ENCODE measurements at places on chromosomes 5 and 9.

- no peak for DNase-seq
Measured at GRCh38 chr5:137666901-137667300, 69.0 kb downstream of the KLHL3 start.

- DNase-seq = peak; percentile 12
Measured at GRCh38 chr5:55708732-55709131, 3.4 kb downstream of the SLC38A9 start.

DNA sequence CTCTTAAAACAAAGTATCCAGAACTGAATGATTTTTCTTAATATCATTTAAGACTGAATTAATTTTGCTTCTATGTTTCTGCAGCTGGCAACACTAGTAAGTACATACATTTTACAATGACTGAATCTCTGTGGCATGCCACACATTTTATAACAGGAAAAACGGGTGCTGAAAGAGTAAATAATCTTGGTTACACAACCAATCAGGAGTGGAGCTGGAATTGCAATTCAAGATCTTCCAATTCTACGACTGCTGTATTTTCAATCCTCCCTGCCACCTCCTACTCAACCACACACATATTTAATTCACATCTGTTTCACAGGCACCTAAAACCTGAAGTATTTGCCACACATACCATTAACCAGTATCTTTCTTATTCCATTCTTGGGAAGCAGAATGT lies 52.7 kb upstream of the NR5A1 start:
- DNase-seq = peak; percentile 79

- no peak for DNase-seq
Measured at GRCh38 chr9:107940616-107941595, 451.3 kb upstream of the KLF4 start.

DNA sequence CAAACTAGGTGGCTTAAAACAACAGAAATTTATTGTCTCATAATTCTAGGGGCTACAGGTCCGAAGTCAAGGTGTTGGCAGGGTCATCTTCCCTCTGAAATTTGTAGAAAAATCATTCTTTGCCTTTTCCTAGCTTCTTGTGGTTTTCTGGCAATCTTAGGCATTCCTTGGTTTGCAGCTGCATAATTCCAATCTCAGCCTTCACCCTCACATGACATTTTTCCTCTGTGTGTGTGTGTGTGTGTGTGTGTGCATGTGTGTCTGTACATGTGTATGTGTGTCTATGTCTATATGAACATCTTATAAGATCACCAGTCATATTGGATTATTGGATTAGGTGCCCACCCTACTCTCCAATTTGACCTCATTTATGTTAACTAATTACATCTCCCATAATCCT lies 330.6 kb downstream of the CHSY3 start:
- no peak for DNase-seq

DNA sequence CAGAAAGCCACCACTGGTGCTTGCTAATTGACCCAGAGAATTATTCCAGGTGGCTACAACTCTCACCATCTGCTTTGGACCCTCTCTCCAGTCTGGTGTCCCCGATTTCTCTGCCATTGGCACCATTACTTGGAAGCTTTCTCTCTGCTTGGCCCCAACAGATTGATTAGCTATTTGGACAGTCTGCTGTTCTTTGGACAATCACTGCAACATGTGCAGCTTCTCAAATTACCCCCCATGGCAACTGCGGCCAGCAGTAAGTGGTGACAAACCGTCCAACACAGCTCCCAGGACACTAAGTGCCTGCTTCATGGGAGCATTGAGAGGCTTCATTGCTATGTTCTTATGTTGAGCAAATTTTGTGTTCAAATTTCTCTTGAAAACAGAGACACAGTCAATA lies 309.8 kb downstream of the TAF11L14 start:
- no peak for DNase-seq

DNA sequence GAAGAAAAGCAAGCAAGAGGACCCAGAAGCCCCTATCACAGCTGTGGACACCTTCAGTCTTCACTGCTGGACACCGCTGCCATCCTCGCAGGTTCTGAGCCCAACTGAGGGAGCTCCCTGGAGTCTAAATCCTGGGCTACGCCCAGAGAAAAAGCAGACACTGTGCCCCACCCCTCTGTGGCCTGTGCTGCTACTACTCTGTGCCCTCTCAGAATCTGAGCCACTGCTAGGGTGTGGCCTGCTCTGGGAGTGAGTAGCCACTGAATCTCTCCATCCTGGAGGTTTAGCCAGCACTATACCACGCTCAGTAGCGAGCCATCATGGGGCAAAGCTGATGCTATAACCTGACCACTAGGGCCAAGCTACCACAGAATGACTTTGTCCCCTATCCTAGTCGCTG lies 338.2 kb downstream of the NPR3 start:
- peak; percentile 48 for DNase-seq

GRCh38 chr9:118271936-118272335 lies 567.7 kb downstream of the TLR4 start:
- DNase-seq = no peak

GRCh38 chr9:13942695-13943094 lies 371.2 kb downstream of the NFIB start:
- peak; percentile 91 for DNase-seq

- no peak for DNase-seq
Measured at GRCh38 chr5:68795190-68795589, 298.6 kb upstream of the SLC30A5 start.

- DNase-seq = no peak
Measured at GRCh38 chr5:159497221-159497620, 166.9 kb upstream of the IL12B start.

DNA sequence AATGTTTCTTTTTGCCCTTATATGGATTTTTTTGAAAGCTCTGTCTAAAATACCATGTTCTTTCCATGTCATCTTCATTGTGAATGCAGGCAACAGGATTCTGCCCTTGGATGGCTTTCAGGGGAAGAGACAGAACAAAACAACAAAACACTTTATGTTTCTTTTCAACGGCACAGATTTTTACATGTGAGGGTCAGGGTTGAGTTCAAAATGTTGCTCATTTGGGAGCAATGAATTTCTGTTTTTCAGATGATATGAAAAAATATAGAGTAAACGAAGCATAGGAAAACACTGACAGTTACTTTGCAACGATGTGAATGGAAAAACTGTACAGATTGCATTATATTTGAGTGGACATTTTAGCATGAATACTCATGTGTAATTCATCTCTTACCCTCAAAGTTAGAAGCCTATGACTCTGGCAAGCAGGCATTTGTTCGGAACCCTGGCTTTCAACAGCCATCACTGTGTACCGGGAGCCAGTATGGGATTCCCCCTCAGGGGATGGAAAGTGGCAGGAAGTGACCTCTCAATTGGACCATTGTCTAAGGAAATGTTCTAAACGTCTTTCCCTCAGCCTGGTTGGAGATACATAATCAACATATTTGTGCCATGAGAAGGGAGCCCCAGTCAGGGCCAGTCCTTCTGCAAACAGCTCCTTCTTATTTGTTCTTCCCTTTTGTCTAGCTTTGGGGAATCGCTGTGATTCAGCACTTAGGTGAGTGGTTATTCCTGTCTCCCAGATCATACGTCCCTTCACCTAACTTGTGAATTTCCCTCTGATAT lies 153.9 kb upstream of the MEF2C start:
- DNase-seq = peak; percentile 64

GRCh38 chr9:134056483-134057306 lies 11.1 kb downstream of the BRD3 start:
- no peak for DNase-seq

DNA sequence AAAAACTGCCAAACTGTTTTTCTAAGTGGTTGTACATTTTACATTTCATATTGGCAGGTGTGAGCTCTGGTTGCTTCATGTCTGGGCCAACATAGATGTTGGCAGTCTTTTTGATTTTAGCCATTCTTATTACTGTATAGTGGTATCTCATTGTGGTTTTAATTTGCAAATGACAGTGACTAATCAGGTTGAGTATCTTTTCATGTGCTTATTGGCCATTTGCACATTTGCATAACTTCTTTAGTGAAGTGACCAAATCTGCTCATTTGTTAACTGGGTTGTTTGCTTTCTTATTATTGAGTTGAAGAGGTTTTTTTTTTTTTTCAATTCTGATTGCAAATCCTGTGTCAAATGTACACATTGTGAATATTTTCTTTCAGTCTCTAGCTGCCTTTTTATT lies 36.9 kb upstream of the MSX2 start:
- no peak for DNase-seq

- DNase-seq = no peak
Measured at GRCh38 chr9:86908261-86908660, 39.0 kb downstream of the GAS1 start.

DNA sequence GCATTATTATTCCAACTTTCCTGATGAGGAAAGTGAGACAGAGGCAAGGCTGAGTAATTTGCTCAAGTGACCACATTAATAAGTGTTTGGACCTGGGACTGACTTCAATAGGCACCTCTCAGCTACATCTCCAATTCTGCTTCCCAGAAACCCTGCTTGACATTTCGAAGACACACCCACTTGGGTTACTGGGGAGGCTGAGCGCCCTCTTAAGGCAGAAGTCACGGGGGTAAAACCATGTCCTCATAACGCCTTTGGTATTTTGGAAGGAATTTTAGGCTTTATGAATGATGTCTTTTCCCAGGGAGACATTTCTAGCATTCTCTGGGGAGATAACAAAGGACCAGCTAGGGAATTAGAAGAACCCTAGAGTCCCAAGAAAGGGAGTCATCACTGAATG lies 53.3 kb downstream of the TRPC7 start:
- no peak for DNase-seq

DNA sequence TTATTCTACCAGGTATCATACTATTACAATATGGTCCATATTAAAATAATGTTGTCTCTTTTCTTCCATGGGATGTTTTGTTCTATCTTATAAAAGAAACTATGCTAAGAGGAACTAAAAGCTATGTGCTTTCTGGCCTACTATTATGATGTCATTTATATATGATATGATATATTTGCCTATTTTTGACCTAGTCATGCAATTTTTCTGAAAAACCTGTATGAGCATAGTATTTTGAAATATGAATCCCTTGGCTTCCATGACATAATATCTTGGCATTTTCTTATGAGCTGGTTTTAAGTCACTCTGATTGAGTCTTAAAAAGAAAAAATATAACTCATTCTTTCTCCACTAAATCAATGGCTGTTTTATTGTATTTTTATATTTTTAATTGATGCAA lies 60.7 kb downstream of the MAN2A1 start:
- no peak for DNase-seq

- no peak for DNase-seq
Measured at GRCh38 chr9:129776566-129776937, 23.7 kb upstream of the PTGES start.

DNA sequence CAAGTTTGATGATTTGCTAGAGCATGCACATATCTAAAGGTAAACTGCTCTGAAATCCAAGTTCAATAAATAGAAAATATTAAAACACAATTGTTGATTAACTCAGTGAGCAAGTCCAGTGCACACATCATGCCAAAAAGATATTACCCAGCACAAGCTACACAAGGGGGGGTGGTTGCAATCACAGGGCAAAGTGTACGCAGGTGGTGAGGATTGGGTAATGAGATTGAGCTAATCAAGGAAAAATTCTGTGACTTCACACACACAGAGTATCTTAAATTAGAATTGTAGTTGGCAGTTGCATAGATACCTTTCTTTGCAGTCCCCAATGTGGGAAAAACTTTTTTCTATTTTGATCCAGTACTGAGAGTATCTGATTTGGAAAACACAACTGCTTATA lies 156.1 kb upstream of the NTRK2 start:
- DNase-seq = no peak

- DNase-seq = peak; percentile 95
Measured at GRCh38 chr5:59079622-59080620, 497.0 kb downstream of the RAB3C start.

- DNase-seq = no peak
Measured at GRCh38 chr9:137318602-137319001, 16.5 kb upstream of the NRARP start.

- no peak for DNase-seq
Measured at GRCh38 chr5:13186177-13186576, 758.3 kb downstream of the DNAH5 start.

DNA sequence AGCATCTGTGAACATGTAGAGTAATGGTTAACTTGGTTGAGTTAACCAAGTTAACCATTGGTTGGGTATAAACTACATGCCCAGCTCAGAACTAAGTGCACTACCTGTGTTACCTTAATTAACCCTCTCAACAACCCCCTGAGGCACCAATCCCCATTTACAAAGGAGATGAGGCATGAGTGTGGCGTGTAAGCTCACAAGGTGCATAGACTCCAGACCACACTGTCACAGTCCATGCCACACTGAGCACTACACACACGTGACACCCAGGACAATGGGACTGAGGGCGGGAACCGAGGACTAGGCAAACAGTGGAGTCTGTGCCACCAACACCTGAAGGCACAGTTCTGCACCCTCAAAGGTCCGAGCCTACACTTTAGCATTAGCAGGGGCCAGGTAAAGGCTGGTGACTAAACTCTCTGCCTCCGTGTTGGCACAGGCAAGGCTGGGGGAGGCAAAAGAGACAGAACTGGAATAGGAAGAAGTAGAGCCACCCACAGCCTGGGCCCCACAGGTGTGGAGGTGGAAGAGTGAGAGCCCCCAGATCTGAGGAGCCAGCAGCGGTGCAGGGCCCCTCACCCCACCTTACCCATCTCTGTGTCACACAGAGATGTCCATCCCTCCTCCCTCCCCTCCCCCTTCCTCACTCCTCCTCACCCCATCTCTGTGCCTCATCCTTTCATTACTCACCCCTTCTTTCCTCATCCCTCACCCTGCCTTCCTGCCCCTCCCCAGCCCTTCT lies 2.2 kb upstream of the DNAJB5 start:
- no peak for DNase-seq

DNA sequence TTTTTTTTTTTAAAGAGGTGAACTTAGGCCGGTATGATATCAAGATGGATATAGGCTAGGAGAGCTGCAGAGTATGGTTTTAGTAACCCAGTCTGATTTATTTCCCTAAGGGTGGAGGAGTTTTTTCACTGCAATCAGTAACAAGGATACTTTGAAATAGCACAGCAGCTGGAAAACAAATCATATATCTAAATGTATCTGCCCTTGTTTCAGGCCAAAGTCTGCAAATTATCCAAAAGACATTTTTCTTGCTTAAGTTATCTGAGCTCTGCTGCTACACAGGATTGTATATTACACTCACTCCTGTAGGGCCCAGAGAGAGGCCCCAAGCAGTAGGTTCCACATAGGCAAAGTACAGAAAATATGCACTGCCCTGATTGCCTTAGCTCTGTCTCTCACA lies 222.4 kb downstream of the NTRK2 start:
- no peak for DNase-seq

DNA sequence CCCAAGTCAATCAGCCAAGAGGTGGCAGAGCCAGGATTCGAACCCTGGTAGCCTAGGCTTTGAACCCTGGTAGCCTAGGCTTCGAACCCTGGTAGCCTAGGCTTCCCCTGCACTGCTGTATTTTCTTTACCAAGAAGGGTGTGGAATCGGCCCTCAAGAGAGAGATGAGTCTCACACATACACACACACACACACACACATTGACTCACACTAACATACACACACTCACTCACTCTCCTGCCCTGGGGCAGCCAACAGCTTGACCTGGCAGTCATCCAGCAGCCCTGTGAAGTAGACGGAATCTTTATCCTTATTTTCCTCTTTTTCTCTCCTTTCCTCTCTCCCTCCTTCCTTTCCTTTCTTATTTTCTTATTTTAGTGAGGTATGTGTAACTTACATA lies 55.4 kb upstream of the RPL26L1 start:
- peak; percentile 94 for DNase-seq

- no peak for DNase-seq
Measured at GRCh38 chr5:2530609-2531008, 220.9 kb downstream of the IRX2 start.

All from EL (cell line).